ENCODE measurements at places on chromosomes 4 and X.

DNA sequence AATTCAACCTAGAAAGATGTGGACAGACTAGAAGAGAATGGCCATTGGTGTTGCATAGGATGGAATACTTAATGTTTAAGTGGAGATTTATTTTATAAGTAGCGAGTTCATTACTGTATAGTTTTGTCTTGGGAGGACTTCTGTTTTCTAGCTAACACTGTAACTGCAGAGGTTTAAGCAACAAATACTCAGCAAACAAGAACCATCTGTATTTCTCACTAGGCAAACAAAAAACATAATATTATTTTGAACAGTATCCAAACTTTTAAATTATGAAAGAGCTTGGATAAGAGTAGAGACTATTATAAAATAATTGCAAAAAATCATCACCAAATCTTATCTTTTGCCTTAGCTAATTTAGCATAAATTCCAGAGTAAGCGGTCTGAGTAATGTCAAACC is 121.1 kb downstream of the GLRA3 start:
- DNase-seq, result no peak

DNA sequence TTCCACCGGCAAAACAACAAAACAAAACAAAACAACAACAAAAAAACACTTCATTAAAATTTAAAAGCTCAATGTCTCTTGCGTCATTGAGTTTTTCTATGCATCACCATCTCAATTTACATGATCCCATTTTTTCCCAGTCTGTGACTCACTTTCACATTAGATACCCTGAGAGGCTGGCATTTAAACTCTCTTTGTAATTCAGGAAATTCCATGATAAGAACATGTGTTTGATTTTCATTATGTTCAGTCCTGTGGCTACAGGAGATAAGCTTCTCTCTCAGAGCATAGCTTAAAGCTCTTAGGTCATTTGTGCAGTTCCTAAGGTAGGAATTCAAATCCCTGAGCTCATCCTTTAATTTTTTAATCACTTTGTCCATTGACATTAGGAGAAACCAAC is 104.6 kb downstream of the NBDY start:
- no peak for DNase-seq

- DNase-seq, result no peak
Measured at GRCh38 chr4:168490711-168491110, 6.1 kb upstream of the PALLD start.

GRCh38 chrX:8403988-8404387 is 60.6 kb upstream of the VCX3B start:
- no peak for DNase-seq

- DNase-seq, result no peak
Measured at GRCh38 chr4:30396772-30397475, 323.2 kb upstream of the PCDH7 start.

DNA sequence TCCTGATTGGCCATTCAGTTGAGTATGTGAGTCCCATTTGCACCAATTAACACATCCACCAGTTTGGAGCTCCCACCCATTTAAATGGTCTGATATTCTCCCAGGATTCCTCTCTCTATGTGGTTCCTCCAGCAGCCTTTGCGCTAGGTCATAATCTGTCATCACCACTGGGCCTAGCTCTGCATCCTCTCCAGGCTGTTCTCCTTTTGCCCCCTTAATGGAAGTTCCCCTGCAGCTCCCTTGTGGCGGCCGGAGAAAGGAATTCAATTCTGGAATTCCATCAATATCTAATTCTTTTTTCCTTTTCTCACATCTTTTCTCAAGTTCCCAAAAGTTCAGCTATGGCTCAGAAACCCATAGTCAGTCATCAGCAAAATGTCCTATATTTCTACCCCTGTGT is 2184.4 kb upstream of the AGA start:
- no peak for DNase-seq

- no peak for DNase-seq
Measured at GRCh38 chr4:170875868-170876267, 786.1 kb upstream of the AADAT start.

GRCh38 chrX:40227125-40227524 is 129.4 kb upstream of the BCOR start:
- no peak for DNase-seq

DNA sequence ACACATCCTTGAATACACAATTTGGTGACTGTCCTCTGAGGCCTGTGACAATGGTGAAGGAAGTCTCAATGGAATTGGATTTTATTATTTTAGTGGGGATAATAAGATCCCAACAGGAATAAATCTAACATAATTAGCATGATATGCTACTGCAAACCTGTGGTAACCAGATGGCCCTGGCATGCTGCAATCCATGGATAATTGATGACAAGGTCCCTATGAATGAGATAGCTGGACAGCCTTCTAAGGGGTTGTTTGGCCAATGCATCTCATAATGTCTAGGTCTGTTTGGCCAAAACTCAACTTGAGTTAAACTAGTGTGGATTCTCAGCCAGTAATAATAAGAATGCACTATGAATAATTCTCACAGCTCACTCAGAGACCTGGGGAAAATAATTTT is 145.3 kb upstream of the GALNTL6 start:
- DNase-seq, result no peak

GRCh38 chr4:187493661-187494060 is 501.9 kb upstream of the ZFP42 start:
- no peak for DNase-seq

GRCh38 chr4:16202598-16202997 is 23.7 kb downstream of the TAPT1 start:
- no peak for DNase-seq

DNA sequence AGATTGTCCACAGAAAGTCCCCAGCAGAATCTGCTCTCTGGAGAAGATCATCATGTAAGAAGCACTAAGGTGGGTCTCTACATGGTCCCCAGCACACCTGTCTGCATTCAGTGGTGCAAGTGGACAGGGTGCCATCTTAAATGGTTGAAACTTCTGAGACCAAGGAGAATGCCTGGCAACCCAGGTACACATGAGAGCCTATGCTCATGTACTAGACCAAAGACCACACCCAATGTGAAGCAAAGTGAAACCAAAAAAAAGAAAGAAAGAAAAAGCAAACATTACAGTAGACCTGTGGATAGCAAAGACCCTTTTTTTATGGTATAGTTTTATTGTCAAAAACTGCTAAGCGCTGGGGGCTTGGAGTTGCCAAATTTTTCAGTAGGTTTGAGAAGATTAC is 15.0 kb downstream of the CD40LG start:
- no peak for DNase-seq

GRCh38 chr4:6221301-6221850 is 21.0 kb upstream of the JAKMIP1 start:
- no peak for DNase-seq

DNA sequence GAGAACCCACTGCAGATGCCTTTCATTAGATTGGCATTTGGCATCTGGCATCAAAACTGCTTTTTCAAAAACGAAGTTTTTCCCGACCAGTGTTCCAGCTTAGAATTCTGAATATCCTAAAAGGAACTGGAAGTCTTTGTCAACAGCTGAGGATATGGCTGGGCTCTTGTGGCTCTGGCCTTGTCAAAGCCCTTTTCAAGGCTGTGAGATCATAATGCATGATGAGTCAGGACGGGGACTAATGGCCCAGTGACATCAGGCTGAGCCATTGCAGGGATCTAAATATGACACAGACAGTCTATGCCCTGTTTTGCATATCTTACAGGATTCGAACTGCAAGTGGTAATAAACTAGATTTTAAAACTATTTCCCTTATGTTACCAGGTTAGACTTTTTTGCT is 306.4 kb downstream of the PTTG2 start:
- no peak for DNase-seq

DNA sequence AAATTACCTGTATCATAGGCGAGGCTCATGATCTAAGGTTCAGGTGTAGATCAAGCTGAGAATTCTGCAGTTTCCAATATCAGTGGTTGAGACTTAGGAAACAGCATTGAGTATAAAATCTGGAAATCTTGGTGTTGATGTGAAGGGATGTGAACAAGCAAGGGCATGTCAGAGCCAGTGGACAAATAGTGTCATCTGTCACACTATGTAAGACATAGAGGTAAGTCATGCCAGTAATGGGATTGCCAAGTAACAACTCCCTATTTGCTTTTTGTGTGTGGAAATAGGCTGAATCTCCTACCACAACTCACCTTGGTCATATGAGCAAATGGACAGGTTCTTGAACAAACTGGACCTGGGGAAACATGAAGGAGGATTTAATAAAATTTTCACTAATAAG is 334.5 kb upstream of the EMCN start:
- no peak for DNase-seq

- no peak for DNase-seq
Measured at GRCh38 chrX:1807301-1807731, 192.5 kb downstream of the ASMT start.

GRCh38 chr4:133316909-133317308 is 167.8 kb downstream of the PCDH10 start:
- DNase-seq, result no peak

GRCh38 chr4:83516042-83516772 is 19.7 kb upstream of the GPAT3 start:
- DNase-seq, result no peak

DNA sequence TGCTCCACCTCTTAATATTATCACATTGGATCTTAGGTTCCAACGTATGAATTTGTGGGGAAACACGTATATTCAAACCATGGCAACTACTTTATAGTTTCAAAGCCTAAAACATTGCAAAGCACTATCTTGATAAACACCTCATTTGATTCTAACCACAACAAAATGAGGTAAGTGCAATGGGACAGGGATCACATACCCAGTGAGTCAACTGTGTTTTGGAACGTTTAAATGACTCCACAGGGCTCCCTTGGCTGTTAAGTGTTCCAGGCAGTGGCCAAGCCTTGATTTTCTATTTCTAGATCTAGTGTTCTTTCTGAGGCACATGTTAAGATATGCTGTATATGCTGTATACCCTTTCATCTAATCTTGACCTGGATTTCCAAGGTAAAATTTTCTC is 54.5 kb upstream of the C1QTNF7 start:
- DNase-seq, result no peak

DNA sequence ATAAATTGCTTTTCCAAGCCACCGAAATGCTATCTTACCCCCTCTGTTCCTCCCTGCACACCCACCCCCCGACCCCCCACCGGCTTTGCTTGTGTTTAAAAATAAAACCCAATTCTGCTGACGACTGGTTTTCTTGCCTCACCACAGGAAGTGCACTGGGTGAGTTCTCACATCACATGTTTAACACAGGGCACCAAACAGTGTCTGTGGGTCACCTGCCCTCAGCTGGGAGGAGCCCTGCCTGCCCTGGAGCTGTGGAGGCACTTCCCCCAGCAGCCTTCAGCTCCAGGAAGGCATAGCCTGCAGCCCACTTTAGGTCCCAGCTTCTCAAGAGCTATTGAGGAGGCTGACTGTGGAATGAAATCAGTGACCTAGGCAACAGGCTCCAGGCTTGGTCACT is 8.8 kb downstream of the TMEM255A start:
- DNase-seq, result no peak

DNA sequence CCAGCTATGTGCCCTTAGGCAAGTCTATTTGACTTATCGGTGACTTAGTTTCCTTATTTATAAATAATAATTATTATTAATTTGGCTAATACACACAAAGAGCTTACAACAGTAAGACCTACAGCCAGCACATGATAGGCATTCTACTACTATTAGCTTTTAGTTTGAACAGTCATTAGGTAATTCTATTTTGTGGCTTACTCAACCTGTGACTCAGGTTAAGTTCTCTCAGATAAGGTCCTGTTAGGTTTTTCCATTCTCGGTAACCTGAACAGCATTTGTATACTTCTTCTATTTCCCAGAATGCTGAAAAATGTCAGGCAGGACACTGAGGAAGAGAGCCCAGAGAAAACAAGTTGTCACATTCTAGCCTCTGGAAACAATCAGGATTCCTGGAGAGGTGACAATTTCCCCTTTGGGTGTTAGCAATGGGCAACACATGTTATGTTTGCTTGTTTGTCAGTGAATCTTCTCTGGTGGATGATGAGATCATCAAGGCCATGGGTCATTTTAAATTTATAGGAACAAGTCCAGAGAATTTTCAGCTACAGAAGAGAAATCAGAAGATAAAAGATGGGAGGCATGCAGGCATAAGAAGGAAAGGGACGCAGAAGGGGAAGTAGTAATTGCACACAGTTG is 2144.7 kb downstream of the PCDH7 start:
- no peak for DNase-seq

DNA sequence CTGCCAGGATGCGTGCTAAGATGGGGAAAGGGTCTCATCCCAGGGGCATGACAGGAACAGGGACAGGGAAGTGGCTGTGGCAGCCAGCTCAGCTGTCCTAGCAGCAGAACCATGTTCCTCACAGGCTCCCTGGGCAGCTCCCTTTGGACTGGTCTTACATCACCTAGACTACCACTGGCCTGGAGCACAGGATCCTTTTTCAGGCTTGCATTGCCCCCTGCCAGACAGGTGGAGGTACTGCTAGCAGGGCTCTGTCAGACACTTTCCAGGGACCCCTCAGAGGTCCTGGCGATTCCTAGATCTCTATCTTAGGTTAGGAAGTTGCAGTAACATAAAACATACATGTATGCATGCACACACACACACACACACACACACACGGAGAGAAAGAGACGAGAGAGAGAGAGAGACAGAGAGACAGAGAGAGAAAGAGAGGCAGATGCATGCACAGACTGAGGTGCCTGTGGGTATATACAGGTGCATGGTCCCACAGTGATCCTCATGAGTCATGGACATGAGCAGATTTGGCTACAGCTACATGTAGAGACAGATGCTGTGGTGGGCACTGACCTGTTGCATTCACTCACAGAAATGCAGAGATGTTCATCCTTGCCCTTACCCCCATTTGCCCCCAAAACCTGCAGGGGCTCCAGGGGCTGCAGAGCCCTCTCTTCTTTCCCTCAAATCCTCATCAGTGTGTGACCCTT is 63.6 kb downstream of the STARD8 start:
- DNase-seq, result no peak

DNA sequence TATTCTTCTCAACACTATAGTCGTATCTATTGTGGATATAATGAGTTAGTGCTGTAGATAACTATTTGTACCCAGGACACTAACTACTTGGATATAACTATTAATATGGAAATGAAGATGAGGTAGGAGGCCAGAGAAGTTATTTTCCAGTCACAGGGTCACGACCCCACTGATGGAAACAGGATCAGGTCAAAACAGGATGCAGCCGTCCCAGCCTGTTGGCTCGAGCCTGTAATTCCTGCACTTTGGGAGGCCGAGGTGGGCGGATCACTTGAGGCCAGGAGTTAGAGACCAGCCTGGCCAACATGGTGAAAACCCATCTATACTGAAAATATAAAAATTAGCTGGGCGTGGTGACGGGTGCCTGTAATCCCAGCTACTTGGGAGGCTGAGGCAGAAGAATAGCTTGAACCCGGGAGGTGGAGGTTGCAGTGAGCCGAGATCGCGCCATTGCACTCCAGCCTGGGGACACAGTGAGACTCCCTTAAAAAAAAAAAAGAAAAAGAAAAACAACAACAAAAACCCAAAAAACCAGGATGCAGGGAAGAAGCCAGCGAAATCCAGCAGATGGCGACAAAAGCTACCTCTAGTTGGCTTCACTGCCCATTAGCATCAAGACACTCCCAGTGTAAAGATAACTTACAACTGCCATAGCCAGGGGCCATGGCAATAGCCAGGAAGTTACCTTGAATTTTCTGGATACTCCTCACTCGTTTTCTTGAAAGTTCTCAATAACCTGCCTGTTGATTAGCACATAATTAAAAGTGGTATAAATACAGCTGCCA is 37.9 kb upstream of the NKAP start:
- no peak for DNase-seq

Data from stimulated activated CD4-positive, alpha-beta T cell treated with anti-CD3 and anti-CD28 coated beads, TNF-alpha, amount 100 ng/mL, for 1 hour (primary cell).